ENCODE measurements at places on chromosomes 6 and 20.

DNA sequence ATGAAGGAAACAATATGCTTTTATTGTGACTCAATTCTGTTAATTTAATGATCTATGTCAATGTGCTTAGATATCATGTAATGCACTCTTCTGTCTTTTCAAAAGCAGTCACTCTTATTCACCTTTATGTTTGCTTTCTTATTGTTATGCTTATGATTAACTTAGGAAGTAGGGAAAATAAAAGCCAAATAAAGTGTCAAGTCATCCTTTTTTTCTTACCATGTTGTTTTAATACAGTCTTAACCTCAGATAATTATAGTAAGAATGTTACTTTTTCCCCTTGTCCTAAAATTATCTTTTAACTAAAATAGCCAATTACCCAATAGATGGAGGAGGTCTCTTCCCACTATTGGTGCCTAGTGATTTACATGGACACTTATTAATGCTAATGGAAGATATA is 72.6 kb downstream of the TFAP2B start:
- no peak for DNase-seq

- no peak for DNase-seq
These were observed 97.6 kb downstream of the TCP11 start for GRCh38 chr6:35043381-35044130.

- no peak for DNase-seq
These were observed 73.3 kb downstream of the PCSK2 start for GRCh38 chr20:17300113-17300512.

- no peak for DNase-seq
These were observed 782 bp upstream of the PCMTD2 start for GRCh38 chr20:64254571-64255360.

DNA sequence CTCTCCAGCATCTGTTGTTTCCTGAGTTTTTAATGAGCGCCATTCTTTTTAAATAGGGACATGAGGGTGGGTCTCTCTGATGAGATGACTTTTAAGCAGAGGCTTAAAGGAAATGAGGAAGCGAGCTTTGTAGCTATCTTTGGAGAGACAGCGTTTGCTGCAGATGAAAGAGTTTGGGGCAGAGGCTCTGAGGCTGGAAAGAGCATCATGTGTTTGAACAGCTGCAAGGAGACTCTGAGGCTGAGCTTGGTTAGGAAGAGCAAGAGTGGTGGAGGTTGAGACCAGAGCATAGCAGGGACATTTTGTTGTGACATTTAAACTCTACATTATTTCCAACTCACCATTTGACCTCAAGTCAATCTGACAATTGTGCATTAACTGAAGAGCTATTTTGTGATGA is 38.3 kb upstream of the TMX4 start:
- no peak for DNase-seq

DNA sequence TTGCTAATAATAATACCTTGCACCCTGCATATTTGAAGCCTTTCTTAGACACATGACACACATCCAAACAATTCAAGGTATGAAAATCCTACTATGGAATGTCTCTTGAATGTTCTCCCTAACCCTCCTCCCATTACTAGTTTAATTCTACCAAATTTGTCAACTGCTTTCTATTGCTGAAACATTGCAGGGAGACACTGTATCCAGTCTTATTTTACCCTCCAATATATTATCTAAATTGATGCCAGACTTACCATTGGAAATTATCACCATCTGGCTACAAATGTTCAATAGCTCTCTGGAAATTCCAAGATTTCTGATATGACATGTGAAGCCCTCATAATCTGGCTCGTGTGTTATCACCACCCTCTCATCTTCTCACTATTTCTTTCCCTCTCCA is 1027.3 kb upstream of the CITED2 start:
- DNase-seq, result no peak

GRCh38 chr20:8155812-8156211 is 23.7 kb downstream of the PLCB1 start:
- no peak for DNase-seq

DNA sequence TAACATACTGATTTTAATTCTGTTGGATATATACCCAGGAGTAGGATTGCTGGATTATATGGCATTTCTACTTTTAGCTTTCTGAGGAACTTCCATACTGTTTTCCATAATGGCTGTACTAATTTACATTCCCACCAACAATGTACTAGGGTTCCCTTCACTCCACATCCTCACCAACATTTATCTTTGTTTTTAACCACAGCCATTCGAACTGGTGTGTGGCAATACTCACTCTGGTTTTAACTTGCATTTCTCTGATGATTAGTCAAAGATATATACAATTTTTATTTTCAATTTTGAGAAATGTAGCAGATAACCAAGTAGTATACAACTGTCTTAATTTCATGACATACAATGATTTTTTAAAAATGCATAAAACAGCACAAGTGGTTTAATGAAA is 30.3 kb upstream of the ADGRG6 start:
- DNase-seq, result no peak

DNA sequence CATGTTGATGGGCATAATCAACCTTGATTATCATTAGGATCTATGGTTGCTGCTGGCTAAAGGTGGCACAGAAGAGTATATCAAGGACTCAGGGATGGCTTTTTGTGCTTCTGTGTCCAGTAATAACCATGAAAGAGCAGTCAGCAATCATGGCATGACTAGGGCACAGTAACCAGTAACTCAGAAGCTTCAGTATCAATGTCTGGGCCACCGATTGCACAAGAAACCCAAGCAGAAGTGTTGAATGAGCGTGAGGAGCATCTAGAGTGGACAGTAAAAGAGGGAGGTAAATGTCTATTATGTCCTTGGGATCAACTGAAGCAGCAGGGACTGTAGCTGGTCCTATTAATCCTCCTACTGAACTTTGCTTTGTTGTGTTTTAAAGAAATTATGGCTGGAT is 81.5 kb upstream of the F13A1 start:
- DNase-seq, result no peak

DNA sequence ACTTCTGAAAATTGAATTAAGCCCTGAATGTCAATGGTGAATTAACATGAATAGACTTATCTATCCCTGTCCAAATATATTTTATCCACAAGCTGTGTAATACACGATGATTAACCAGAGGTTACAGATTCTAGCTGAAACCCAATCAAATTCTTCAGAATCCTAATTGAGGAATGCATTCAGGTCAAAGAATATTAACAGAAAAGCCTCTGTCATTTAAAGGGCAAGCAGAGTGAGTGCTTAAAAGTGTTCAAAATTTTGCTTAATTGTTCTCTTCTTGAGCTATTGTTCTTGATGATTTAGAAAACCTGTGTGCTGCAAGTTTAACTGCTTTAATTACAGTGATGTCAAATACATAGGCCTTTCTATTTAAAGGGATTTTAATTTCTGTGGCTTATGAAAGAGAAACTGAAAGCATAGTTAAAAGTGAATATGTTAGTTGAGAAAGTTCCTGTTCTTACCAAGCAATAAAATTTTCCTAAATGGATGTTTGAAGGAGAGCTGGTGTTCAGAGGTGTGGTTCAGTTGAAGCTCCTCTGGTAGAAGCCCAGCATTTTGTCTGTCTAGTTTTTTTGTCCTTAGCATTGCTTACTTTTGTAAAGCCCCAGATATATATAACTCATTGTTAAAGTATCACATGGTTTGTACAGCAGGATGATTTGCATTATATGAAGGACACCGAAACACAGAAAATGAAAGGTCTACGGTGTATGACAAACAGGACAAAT is 466.3 kb upstream of the PLCB4 start:
- DNase-seq, result no peak

DNA sequence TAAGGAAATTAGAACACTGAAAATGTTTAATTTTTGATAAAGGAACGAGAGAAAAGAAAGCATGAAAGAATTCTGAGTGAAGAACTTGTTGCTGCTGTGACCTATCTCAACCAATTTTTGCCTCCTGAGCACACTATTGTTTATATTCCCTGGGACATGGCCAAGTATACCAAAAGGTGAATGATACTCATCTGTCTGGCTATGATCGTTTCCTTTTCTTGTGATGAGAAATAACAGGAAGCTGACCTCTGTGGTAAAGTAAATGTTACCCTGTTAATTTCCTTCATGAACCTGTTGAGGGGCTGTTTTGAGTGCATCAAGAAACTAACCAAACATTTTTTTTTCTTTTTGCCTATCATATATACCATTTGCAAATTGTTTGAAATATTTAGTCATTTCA is 69.1 kb downstream of the FIG4 start:
- DNase-seq, result no peak

DNA sequence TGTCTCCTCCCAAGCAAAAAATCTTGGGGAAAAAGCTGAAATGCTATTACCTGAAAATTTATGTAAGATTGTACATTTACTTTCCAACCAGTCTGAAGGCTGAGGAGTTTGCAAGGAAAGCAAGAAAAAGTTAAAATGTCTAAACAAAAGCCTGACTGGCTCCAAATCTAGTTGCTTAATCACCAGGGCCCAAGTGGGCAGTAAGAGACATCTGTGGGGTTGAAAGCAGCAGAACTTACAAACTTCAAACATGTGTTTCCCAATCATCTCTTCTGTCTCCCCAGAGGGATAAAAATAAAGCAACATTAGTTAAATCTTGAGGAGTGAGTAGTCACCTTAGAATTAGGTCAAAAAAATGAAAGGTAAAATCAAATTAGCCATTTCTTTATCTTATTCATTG is 98.6 kb downstream of the OGFRL1 start:
- no peak for DNase-seq

GRCh38 chr20:58649288-58650180 is 1.5 kb upstream of the STX16 start:
- no peak for DNase-seq

GRCh38 chr20:25360631-25361286 is 29.9 kb downstream of the ABHD12 start:
- DNase-seq, result no peak

Measured in amniotic stem cell (primary cell).